ENCODE measurements at places on chromosomes 3 and 15. TPM values are rescaled to one million over a fixed set of nuclear protein-coding genes. Genes with fewer than 3 reads are reported as not detected.
A peak's percentile ranks its signal among the peaks of the same experiment; 100 is the strongest.

- DNase-seq: no peak
Observed at GRCh38 chr3:175836617-175837016, 977.5 kb downstream of the NAALADL2 start.

- no peak for DNase-seq
Observed at GRCh38 chr3:98188545-98188944, 22.0 kb downstream of the OR5H15 start.

GRCh38 chr3:42704136-42704841, 1.7 kb upstream of the HHATL start:
- DNase-seq: no peak

GRCh38 chr15:70049701-70050301, 47.9 kb downstream of the TLE3 start:
- DNase-seq: no peak

- no peak for DNase-seq
Observed at GRCh38 chr3:71127052-71127831, 456.3 kb downstream of the FOXP1 start.

DNA sequence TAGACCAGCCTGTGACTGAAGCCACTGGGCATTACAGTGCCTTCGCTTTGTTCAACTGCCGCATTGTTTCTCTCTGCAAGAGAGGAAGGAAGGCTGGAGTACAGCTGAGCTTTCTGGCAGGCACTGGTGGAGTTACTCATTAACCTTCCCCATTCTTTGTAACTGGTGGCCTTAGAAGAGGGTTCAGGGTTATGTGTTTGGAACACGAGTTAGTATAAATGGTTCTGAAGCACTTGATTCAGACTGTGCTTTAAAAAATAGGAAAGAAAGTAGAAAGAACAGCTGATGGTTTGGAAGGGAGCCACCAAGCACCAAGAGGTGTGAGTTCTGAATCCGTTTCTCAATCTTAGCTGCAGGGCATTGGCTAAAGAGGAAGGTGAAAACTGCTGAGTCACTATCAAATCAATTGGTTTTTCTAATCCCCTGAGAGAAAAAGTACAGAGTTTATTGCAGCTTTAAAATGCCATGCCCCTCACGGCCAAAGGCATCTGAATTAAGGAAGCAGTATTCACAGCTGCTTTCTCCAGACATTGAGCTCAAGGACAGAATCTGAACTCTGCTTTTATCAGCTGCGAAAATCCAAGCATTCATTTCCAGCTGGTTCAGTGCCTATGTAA, 3.6 kb downstream of the HGD start:
- peak; percentile 7 for DNase-seq

DNA sequence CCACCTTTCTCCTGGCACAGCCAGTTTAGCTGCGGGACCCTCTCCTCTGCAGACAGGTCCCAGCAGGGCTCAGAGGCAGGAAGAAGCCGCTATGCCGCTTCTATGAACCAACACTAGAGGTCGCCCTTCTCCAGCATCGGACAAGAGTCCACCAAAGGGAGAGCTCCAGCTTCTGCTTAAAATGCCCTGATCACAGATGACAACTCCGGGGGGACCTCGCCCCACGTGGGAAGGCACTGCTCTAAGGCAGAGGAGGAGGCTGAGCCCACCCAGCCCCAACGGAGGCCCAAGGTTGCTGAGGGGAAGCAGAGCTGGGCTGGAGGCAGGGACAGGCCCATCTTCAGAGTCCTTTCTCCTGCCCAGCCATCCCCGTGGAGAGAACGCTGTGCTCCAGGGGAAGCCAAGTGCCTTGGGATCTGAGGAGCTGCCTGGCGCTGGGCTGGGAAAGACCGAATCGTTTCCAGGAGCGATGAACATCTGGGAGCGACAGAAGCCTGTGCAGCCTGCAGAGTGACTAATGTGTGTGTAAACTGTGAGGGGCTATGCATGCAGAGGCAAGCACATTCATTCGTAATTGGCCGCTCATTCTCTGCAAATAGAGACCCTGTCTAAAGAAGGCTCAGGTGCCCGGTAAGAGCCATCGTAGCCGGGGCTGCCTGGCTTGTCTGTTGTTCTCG, 43.5 kb upstream of the BDH1 start:
- peak; percentile 79 for DNase-seq

- DNase-seq: no peak
Observed at GRCh38 chr15:39250460-39251186, 330.3 kb upstream of the THBS1 start.

DNA sequence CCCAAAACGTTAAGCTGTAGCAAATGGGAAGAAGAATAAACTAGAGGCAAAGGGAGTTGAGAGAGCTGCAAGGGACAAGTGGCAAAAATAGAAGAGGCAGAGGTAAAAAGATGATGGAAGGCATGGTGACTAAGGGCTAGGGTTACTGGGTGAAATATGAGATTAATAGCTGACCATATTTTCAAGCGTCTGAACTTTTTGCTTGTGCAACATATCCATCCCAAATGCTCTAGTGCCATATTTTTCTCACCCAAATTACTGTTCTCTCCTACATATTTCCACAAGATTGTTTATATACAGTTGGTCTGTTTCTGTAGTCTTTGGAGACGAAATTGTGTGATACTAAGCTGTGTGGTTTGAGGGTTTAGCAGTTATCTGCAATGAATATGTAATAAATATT, 145.5 kb downstream of the GMNC start:
- DNase-seq: no peak

GRCh38 chr3:29644956-29645636, 364.2 kb downstream of the RBMS3 start:
- DNase-seq: no peak

GRCh38 chr15:57580866-57581265, 10.8 kb upstream of the MYZAP start:
- no peak for DNase-seq

- no peak for DNase-seq
Observed at GRCh38 chr3:188589071-188589470, 435.1 kb downstream of the LPP start.

The EFCAB12 gene
- polyA plus RNA-seq: 0.56 TPM

The GOLGA8R gene
- 0.36 TPM for polyA plus RNA-seq

The AHSG gene
- not detected for polyA plus RNA-seq

The ELL3 gene
- polyA plus RNA-seq: 3.0 TPM
